ENCODE measurements at places on chromosomes 3 and 15.

DNA sequence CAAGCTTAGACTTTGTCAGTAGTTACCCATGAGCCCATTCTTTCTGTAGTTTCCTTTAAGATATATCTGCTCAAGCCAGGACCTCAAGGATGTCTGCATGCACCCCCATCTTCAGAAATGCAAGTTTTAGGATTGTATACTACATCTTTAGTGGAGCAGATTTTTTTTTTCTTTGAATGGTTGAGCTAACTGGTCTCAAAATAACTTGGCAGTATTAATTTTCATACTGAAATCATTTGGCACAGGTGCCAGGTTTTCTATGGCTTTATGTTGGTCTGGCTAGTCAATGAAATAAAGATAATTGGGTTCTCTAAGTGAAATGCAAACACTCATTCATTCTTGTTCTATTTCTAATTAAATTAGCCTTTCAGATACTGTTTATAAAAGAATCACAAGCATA is 108.9 kb downstream of the ATG7 start:
- no peak for DNase-seq

DNA sequence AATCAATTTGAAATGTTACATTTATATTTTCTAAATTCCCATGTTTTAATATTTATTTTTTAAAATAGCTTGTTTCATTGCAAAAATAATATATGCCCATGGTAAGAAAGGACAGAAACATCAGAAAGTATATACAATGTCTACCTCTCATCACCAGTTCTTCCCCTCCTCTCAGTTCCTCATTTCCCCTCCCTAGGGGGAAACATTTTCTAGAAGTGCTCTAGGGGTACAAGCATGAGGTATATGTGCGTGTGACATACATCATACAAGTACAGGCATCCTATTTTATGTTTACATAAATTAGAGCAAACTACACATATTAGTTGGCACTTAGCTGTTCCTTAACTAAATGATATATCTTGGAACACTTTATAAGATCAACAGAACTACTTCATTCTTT is 189.3 kb upstream of the VEPH1 start:
- DNase-seq: no peak

- no peak for DNase-seq
Observed at GRCh38 chr15:57171426-57171825, 204.9 kb upstream of the CGNL1 start.

DNA sequence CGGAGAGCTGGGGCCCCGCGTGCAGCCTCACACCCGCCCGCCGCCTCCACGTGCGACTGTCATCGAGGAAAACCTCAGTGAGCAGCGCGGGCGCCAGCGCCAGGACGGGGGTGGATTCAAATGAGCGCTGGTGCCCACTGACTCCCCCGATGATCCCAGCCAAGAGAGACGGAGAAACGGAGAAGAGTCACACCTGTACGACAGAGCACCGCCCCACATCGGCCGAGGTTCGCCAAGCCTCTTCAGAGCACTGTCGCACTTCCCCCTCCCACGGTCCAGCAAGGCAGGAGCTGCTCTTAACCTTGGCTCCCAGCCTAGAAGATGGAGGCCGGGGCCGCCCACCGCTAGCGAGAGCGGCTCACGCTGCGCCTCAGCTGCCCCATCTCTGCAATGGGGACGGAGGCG is 130.9 kb upstream of the IQSEC1 start:
- DNase-seq: no peak

GRCh38 chr3:171309906-171310359 is 150.3 kb downstream of the TNIK start:
- DNase-seq: no peak

All from effector memory CD4-positive, alpha-beta T cell (primary cell).